Muscle of leg (tissue), 16 donors: ENCODE measurements at places on chromosomes 2 and 18. TPM values are rescaled to one million over a fixed set of nuclear protein-coding genes. Genes with fewer than 3 reads are reported as not detected.
A peak's percentile ranks its signal among the peaks of the same experiment; 100 is the strongest.

Gene ADAM23
- 10.2 TPM for polyA plus RNA-seq

Gene LOXHD1
- 2.1 TPM for polyA plus RNA-seq

Gene POTEI
- 0.07 TPM for polyA plus RNA-seq

Gene UPP2
- not detected for polyA plus RNA-seq

Gene HRH4
- 0.04 TPM for polyA plus RNA-seq

- no peaks in the 10 kb centered on the region for H3K4me1 ChIP-seq
- DNase-seq: no peak
- no peak overlapping the region for H3K27ac ChIP-seq
- H3K4me3 ChIP-seq: no peak overlapping the region
Observed at GRCh38 chr2:233823731-233824121, 30.6 kb downstream of the HJURP start.

GRCh38 chr2:172079416-172079815 lies 5.9 kb upstream of the DLX1 start:
- H3K4me3 ChIP-seq: no peak overlapping the region
- no peak overlapping the region for H3K27ac ChIP-seq
- H3K36me3 ChIP-seq: no peaks in the 10 kb centered on the region

DNA sequence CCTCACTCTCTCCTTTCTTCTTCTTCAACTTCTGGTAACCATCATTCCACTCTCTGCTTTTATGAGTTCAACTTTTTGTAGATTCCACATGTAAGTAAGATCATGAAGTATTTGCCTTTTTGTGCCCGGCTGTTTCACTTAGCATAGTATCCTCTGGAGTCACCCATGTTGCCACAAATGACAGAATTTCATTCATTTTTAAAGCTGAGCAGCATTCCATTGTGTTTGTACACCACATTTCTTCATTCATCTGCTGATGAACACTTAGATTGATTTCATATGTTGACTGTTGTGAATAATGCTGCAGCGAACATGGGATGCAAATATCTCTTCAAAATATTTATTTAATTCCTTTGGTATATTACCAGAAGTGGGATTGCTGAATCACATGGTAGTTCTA lies 133.6 kb upstream of the ERBB4 start:
- H3K27me3 ChIP-seq: no peaks in the 10 kb centered on the region
- DNase-seq: no peak
- no peak overlapping the region for H3K27ac ChIP-seq
- no peaks in the 10 kb centered on the region for H3K4me1 ChIP-seq
- no peaks in the 10 kb centered on the region for H3K36me3 ChIP-seq

GRCh38 chr2:15269043-15269442 lies 292.1 kb downstream of the NBAS start:
- H3K27me3 ChIP-seq: no peaks in the 10 kb centered on the region
- H3K4me1 ChIP-seq: peaks cover 3% of the 10 kb centered on the region
- DNase-seq: no peak
- no peak overlapping the region for H3K4me3 ChIP-seq
- H3K27ac ChIP-seq: no peak overlapping the region

DNA sequence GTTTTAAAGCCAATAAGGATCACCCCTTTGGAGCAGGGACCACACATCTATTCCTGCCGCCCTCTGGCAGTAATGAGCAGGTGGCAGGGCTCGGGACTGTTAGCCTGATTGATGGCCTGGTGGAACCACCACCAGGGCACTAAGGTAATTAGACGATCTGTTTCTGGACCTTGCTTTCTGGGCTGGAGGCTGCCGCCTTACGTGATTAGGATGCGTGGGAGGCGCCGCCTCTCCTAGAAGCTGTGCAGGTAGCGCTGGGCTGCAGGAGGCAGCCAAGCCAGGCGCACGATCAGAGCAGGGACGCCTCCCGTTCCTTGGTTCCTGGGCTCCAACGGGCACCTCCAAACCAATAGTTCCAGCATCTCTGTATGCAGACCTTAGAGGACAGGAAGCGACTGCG lies 242.6 kb upstream of the RAB12 start:
- no peak overlapping the region for H3K27ac ChIP-seq
- no peaks in the 10 kb centered on the region for H3K36me3 ChIP-seq
- peaks cover 14% of the 10 kb centered on the region for H3K4me1 ChIP-seq
- no peak for DNase-seq

- no peaks in the 10 kb centered on the region for H3K27me3 ChIP-seq
- H3K4me1 ChIP-seq: peaks cover 5% of the 10 kb centered on the region
- no peak overlapping the region for H3K4me3 ChIP-seq
Observed at GRCh38 chr2:8989536-8990079, 13.9 kb downstream of the MBOAT2 start.

GRCh38 chr2:154497019-154497418 lies 201.5 kb upstream of the KCNJ3 start:
- H3K27me3 ChIP-seq: no peaks in the 10 kb centered on the region
- no peak overlapping the region for H3K4me3 ChIP-seq
- no peak for DNase-seq
- H3K4me1 ChIP-seq: no peaks in the 10 kb centered on the region
- no peaks in the 10 kb centered on the region for H3K36me3 ChIP-seq

DNA sequence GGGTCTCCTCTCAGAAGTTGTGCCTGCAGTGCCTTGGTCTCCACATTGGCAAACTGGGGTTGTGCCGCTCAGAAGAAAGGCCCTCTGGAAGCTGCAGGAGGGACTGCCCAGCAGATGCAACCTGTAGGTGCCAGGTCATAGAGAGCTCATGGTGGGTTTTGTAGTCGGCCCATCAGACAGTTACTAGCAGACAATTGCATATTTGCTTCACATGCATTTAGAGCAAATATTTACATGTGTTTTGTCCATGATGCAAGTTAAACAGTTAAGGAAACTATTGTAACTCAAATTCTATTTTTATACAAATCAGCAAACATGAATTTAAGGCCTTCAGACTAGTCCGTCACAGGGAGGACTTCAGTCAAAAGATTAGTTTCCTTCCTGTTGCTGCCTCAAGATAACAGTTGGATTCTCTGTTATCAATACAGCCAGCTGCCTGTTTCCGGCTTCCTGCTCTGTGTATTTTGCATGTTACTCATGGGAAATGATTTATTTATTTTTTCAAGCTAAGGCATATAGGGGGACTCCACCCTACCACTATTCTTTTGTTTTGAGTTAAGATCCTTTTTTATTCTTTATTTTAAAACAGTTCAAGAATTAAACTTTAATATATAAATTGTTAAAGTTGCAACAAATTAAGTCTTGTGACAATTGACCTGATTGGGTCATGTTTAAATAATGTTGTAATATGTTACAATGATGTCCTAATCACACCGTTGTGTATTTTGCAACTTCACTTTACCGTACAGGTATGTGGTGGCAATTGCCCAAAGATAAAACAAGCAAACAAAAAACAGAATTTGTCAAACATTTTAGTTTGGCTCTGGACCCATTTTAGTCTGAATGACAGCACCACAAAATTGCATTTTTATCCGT lies 133.5 kb downstream of the SPTBN1 start:
- peaks cover 18% of the 10 kb centered on the region for H3K36me3 ChIP-seq
- peaks cover 12% of the 10 kb centered on the region for H3K4me1 ChIP-seq
- peak overlapping the region; percentile 71 for H3K27ac ChIP-seq
- H3K4me3 ChIP-seq: no peak overlapping the region
- DNase-seq: no peak

- no peak overlapping the region for H3K4me3 ChIP-seq
- peaks cover 13% of the 10 kb centered on the region for H3K4me1 ChIP-seq
- H3K36me3 ChIP-seq: no peaks in the 10 kb centered on the region
- H3K27ac ChIP-seq: no peak overlapping the region
Observed at GRCh38 chr2:229715895-229716507, 1.6 kb upstream of the DNER start.

DNA sequence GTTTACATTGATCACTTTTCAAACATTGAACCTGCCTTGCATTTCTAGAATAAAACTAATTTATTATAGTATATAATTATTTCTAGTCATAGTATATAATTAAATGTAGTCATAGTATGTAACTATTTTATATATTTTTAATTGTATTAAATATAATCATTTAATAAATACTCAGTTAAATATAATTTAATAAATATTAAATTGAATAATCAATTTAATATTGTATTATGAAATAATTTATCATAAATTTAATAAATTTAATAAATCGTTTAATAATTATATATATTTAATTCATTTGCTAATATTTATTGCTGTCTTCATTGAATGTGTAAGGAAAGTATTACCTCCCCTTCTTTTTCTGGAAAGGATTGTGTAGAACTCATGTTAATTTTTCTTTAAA lies 225.6 kb upstream of the NRP2 start:
- DNase-seq: no peak
- no peak overlapping the region for H3K4me3 ChIP-seq
- no peaks in the 10 kb centered on the region for H3K36me3 ChIP-seq
- no peaks in the 10 kb centered on the region for H3K27me3 ChIP-seq
- no peaks in the 10 kb centered on the region for H3K4me1 ChIP-seq
